CD4-positive, alpha-beta T cell treated with Interleukin-10 for 1 hour (primary cell): ENCODE measurements at places on chromosomes 16 and 17.

DNA sequence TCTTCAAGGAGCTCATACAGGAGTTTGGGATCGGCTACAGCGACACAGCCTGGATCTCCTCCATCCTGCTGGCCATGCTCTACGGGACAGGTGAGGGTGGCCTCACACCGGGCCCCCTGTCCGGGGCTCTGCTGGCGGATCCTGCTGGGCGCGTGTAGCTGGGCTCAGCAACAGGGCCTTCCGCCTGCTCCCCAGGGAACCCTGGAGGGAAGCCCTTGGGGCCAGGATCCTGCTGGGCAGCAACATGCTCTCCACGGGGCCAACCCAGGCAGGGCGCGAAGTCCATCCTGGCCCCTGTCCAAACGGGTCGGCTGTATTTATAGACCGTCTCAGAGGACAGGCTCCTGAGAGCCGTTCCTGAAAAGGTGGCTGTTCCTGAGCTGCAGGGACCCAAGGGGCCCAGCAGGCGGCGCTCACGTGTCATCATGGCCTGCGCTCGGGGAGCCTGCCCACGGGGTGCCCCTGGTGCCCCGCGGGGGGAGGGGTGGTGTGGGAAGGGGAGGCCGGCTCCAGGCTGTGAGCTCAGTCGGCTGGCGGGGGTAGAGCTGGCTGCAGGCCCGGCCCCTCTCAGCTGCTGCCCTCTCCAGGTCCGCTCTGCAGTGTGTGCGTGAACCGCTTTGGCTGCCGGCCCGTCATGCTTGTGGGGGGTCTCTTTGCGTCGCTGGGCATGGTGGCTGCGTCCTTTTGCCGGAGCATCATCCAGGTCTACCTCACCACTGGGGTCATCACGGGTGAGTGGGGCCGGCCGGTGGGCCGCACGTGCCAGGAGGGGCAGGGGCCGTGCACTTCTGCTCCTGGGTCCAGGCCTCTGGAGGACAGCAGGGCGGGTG is 7.5 kb downstream of the SLC16A3 start:
- peak; percentile 79 for DNase-seq

- no peak for DNase-seq
Measured at GRCh38 chr17:6347776-6348175, 87.1 kb downstream of the AIPL1 start.

DNA sequence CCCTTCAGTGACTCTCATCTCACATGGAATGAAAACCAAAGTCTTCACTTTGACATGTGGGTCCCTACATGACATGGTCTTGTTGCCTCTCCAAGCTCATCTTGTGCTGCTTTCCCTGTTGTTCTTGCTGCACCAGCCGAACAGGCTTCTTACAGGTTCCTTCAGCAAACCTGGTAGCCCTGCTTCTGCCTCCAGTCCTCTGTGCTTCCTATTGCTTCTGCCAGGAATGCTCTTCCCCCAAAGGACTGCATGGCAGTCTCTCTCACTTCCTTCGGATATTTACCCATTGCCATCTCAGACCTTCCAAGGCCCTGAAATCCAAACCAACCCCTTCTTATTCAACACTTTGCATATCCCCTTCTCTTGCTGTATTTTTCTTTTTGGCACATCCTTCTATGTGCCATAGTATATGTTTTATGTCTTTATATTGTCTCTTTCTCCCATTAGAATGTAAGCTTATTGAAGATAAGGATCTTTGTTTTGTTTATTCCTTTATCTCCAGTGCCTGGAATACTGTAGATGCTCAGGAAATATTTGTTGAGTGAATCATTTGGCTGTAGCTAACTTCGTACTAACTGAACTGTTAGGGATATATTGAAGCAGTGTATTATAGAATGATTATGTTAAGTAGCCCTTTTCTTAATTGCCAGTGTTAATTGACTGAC is 57.9 kb upstream of the SLC12A3 start:
- DNase-seq, result no peak

- DNase-seq, result no peak
Measured at GRCh38 chr17:69452664-69453260, 38.3 kb downstream of the MAP2K6 start.

DNA sequence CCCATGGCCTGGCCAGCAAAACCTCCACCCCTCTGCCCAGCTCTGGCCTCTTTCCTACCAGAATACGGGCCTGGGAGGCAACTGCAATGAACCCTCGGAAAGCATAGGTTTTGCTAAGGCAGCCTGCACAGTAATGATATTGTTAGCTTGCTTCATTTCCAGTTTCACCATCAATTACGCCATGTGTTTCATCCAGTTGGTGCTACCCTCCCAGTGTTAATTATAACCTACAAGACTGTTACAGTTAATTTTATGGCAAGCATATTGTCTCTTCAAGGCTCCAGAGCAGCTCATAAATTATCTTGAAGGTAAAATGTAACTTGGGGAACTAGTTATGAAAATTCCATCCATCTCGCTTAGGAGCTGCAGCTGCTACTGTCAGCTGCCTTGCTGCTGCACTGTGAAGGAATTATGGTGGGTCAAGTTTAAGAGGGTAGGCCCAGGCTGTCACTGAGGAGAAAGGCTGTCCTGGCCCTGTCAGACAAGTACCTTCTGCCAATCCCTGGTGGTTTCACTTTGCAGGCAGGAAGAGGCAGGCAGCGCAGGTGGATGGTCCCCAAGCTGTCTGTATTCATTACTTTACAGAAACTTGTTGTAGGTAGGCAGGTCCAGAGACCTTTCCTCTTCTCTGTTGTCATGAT is 242.9 kb downstream of the FTO start:
- no peak for DNase-seq

GRCh38 chr17:56779898-56780777 is 53.6 kb downstream of the C17orf67 start:
- peak; percentile 86 for DNase-seq

DNA sequence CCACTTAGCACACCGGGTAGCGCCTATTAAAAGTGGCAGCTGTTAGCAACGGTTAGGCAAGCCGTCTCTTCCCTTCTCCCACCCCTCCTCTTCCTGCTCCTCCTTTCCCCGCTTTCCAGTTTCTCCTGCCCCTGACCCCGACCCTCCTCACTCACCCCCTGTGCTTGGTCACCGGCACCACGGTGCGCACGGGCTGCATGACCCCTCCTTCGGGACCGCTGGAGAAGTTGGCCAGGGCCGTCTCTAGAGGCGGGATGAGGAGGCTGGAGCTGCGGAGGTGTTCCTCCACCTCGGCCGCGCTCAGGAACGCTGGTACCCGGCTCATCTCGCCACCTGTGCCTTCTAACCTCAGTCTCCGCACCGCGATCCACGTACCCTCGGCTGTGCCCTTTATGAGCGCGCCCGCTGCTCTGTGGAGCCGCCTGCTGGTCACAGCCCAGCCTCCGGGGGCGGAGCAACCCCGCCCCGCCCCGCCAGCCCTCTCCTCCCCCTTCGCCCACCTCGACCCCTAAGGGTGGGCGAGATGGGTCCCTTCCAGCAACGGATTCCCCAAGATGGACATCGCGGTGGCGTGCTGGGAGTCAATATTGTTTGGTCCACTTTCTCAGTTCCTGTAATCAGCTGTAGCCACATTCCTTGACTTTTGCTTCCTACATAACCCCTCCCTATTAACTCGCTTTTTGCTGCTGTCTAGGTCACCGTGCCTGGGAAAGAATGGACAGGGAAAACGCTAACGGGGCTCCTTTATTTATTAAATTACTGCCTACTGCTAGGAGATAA is at the start of gene CRYM:
TSS of gene CRYM (minus strand) at position 364 of the 780 bp plus-strand sequence. CDS start at position 325, 39 bp downstream.
- DNase-seq, result peak; percentile 8
